ENCODE measurements at places on chromosomes 11 and 22.

DNA sequence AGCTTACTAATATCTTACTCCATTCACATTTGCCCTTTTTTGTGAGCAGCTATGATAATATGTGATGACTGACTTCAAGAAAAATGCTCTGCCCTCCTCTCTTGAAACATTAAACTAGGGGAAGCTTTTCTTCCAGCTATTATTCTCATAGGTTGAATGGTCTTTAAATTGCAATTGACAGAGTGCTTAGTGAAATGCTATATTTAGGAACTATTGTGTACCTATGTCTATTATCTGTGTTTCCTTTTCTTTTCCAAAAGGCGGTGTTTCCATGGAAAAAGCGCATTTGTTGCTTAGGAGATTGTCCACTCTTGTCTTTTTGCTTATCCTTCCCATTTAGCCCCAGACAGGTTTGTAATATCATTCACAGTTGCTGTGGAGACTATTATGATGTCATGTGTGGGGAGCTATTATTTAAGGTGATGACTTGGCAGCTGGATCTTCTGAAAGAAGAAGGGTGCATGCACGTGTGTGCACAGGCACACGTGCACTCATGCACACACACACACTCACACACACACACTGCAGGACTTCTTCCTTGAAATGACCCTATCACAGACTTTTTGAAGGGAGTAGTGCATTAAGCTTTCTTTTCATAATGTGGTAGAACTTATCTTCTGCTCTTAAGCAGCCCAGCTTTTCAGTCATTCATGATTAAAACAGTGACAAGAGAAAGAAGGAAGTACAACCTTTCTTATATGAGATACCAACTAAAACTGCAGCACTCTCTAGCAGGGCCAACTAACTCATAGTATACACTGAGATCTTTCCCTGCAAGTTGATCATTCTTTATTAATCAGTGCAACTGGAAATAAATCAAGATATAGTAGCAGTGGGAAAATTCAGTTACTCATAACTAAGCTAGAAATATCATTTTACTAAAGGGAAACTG, 340.8 kb upstream of the MTNR1B start:
- DNase-seq = no peak

DNA sequence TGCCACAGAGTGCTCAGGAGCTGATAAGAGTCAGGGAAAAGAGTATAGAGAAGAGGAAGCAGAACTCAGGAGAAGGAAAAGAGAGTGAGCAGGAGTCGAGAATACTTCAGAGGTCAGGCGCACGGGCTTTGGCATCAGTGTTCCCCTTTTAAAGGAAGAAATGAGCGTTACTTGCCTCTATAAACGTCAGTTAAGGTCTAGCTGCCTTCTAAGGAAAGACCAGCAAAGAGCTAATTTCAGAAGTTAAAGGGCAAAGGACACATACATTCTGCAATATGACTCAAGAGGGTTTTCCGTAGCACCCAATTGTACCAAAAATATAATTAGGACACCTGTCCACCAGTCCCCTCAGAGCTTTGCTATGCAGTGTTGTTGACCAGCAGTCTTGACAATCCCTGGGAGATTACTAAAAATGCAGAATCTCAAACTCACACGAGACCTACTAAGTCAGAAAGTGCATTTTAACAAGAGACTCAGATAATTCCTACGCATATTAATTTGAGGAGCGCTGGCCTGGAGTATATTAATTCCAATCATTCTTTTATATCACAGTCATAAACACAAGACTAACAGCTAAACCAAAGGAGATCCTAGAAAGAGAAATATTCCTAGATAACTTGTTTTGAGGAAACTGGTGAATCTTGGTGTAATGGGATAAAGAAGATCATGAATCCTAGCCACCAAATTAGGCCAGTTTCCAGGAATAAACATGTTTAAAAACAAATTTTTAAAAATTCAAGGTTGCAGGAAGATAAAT, 249.0 kb downstream of the CADM1 start:
- no peak for DNase-seq

GRCh38 chr11:11612439-11612838, 9.4 kb downstream of the GALNT18 start:
- no peak for DNase-seq

DNA sequence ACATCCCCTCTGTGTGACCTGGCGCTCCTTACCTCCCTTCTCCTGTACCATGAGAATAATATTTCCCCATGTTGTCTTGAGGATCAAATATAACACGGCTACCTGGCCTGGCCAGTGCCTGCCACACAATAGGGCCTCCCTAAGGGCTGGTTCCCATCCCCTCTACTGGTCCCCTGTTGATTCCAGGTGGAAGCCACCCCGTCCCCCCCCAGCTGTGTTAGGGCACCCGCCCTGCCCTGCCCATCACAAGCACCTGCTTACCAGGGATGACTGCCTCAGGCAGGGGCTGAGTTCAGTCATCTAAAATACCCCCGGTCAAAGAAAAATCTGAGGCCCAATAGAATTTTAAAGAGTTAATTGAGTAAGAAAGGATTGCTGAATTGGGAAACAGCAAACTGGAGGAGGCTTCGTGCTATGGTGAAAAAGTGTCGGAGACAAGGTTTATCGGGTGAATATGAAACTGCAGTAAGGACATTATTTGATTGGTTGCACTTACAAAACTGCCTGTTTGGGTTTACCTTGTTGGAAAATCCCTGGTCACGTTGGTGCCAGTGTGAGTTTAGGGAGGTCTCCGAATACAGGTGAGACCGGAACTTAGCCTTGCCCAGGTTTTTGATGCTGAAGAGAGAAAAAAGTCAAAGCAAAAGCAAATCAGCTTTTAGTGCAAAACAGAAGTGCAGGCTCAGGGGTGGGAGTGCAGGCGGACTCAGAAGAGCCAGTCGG, 5.2 kb downstream of the APOL1 start:
- no peak for DNase-seq
